Right kidney (tissue), 9 donors: ENCODE measurements at places on chromosomes 13 and 19.

DNA sequence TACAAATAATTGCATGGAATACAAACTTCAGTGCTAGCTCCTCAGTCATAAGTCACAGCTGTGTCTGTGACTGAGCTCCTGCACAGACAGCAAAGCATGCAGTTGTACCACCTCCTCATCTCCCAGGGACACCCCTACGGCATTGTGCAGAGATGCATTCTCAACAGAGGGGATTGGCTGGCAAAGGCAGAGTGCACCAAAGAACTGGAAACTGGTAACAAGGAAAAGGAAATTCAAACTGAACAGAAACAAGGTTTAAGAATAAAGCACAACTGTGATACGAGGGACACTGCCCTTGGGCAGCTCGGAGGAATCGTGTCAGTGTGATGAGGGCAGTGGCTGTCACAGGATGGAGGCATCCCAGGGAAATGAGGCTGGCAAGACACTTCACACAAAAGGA is 126.1 kb upstream of the SOX1 start:
- no peak for DNase-seq

- no peak for DNase-seq
Observed at GRCh38 chr19:7638802-7639465, 2.0 kb downstream of the STXBP2 start.

GRCh38 chr19:1424192-1424955 is 13.8 kb upstream of the RPS15 start:
- DNase-seq: peak; percentile 66

GRCh38 chr19:42330241-42330711 is 4.8 kb downstream of the MEGF8 start:
- DNase-seq: no peak

DNA sequence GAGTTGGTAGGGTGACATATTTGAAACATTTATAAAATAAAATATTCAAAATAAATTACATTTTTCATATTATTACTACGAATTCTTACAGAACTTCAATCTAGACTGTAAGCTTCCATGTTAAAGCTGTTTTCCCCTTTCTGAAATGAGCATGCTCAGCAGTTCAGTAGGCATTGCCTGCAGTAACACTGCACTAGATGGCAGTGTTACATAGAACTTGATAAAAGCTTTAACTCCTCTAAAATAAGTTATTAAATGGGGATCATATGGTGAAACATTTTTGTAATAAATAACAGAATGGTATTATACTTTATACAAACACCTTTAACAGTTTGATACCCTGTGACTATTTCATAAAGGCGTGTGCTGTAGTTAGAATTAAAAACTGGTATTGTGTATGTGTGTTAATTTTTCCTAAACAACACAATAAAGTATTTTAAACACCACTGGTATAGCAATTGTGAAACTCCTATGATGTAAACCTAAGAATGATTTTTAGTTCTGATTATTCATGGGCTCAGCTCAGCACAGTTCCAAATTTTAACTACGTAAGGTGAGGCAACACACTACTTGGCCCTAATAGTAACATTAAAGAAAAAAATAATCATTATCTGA is 11.6 kb upstream of the GPR18 start:
- DNase-seq: no peak

GRCh38 chr19:32220951-32221350 is 124.5 kb upstream of the ZNF507 start:
- DNase-seq: no peak

- DNase-seq: no peak
Observed at GRCh38 chr13:74061926-74062595, 72.1 kb downstream of the KLF12 start.

DNA sequence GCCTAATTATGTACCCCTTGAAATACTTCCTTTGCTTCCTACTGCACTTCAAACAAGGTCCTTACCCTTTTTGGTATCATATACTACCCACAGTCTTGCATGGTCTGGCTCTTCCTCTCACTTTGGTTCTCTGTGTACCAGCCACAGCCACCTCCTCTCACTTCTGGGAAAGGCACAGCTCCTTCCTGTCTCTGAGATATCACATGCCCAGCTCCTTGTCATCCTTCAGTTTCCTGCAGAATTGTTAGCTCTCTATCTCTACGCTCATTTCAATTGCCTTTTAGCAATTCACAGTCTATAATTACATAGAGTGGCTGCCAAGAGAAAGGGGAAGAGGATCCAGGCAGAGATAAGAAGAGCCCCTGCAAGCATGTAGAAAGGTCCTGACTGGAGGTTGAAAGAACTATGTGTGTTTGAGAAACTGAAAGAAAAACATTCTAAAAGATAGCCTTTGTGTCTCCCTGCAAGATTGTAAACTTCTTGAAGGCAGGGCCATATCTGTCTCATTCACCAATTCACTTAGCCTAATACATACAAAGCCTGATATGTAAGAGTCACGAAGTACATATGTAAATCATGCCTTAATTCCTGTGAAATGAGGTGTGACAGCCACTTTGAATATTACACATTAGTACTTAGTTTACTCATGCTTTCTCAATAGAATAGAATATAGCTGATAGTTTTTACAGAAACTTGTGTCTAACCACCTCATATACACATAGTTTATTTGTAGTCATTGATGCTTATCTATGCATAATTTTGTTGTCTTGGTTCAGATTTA is 933.1 kb downstream of the DIAPH3 start:
- no peak for DNase-seq

GRCh38 chr19:23971598-23971997 is 56.9 kb downstream of the ZNF726 start:
- DNase-seq: peak; percentile 25

DNA sequence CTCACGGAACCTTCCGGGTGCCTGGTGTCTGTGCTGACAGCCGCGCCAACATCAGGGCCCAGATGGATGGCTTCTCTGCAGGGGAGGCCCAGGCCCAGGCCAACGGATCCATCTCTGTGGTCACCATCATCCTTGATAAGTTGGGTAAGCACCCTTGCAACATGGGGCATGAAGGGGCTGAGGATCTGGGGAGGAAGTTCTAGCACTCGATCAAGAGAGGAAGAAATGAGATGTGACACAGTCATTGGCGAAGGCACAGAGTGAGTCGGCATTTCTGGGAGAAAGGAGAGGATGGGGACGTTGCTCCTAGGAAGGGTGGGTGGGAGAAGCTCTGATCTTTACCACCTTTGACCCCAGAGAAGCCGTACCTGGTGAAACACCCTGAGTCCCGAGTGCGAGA is 4.4 kb downstream of the CILP2 start:
- DNase-seq: no peak

- no peak for DNase-seq
Observed at GRCh38 chr19:50401605-50402450, 16.9 kb upstream of the SPIB start.

- no peak for DNase-seq
Observed at GRCh38 chr13:55000043-55000442, 1971.4 kb downstream of the OLFM4 start.

DNA sequence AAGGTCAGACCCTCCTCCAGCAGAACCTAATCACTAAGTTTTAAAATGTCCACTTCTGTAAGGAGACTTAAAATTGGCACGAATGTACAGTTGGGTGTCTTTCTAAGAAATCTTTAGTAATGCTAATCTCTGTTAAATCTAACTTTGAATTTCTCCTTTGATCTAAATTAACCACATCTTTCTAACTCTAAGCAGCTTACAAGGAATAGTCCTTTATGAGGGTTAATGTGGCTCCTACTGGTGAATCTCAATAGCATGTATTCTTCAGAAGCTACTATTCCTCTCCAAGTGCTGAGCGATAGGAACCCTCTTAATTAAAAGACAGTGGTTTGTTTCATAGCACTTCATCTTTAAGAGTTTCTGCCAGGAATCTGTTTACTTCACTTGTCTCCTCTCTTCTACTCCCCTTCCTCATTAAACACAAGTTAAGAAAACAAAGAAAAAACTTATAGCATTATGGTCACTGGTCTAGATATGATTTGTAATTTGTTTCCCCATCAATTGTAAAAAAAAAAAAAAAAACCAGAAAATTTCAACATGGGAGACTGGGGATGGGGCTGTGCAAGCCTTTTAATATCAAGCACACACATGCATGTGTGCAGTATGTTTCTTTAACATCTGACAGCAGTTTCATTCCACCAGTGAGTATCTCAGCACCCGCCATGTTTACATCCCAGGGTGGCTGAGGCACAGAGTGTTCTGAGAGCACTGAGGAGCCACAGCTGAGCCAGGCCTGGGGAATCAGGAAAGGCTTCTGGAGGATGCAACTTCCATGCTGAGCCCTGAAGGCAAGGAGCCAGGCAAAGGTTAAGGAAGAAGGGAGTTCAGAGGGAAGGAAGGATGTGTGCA is 57.7 kb downstream of the ATP7B start:
- DNase-seq: no peak

- DNase-seq: no peak
Observed at GRCh38 chr13:26007261-26008125, 44.3 kb downstream of the SHISA2 start.

DNA sequence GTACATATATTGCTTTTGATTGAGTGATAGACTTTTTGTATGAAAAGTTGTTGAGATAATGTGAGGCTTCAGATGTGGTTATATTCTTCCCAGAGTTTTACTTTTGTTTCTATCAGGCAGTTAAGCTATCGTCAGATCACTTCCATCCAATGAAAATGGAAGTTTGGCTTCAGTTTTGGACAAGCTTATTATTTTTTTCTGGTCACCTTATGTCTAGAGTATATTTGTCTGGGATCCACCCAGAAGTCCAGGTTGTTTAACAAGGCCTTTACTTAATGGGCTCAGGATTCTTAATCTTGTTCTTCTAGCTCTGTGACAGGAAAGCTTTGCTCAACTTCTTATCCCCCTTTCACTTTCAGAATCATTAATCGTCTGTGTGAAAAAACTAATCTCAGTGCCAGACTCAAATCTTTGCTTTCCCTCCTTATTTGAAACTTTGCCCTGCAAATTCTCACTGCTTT is 150.9 kb downstream of the PDS5B start:
- no peak for DNase-seq

GRCh38 chr19:38386300-38386970 is 1.4 kb downstream of the GGN start:
- peak; percentile 57 for DNase-seq

DNA sequence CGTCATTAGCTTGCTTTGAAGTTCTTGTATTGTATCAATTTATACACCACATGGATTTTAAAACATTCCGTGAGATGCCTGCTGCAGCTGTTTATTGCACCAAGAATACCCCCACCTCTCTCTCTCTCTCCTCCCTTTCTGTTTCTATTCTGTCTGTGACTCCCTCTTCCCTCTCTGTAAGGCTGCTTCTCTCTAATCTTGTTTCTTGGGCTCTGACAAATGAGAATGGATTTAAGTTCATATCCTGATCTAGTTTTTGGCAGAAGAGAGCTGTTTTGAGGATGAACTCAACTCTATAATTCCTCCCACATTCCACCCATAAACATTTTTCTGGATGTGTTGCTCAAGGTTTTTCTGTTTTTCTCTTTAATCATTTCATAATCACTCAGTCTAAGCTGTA is 144.3 kb upstream of the FRY start:
- DNase-seq: no peak

GRCh38 chr19:17156947-17157302 is 58.2 kb upstream of the USE1 start:
- no peak for DNase-seq

- no peak for DNase-seq
Observed at GRCh38 chr13:114077933-114078325, 54.5 kb downstream of the RASA3 start.

GRCh38 chr13:30880151-30880855 is 25.8 kb upstream of the MEDAG start:
- no peak for DNase-seq

- DNase-seq: peak; percentile 74
Observed at GRCh38 chr19:18745012-18745735, 45.9 kb downstream of the COMP start.

GRCh38 chr13:79212064-79212619 is 193.9 kb downstream of the RBM26 start:
- no peak for DNase-seq

GRCh38 chr19:14944456-14944855 is 3.2 kb downstream of the OR7C2 start:
- no peak for DNase-seq

- no peak for DNase-seq
Observed at GRCh38 chr19:36686365-36687213, 823 bp upstream of the ZNF567 start.

DNA sequence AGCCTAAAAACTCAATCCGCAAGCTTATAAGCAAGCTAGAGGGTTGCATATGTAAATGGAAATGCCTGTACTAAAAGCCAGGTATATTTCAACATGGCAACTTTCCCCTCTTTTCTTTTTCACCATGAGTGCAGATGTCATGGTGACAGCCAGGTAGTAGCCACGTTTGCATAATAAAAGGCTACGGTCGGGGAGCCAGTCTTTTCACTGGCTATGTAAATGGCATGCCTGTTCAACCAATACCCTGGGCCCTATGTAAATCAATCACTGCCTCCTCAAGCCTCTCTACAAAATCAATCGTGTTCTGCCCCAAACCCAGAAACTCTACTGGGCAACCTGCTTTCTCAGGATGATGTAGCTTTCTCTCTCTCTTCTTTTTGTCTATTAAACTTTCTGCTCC is 87.4 kb downstream of the ZNF100 start:
- no peak for DNase-seq

DNA sequence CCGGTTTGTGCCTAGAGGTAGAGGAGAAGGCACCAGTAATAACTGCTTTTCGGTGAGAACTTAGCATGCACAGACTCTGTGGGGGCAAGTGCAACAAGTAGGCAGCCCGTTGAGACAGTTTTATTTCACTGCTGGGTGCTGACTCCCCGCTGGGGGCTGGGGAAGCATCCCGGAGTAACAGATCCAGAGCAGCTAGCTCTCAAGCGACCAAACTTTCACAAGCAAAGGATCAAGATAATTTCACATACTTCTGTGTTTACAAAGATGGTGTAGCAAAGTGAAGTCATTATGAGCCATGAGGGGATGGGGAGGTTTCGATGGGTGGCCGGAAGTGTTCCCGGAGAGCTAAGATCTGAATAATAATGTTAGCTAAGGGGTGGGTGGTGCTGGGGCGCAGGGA is 2.8 kb downstream of the NACC1 start:
- DNase-seq: no peak

GRCh38 chr19:23254141-23254910 is 4.1 kb upstream of the ZNF724 start:
- DNase-seq: no peak

DNA sequence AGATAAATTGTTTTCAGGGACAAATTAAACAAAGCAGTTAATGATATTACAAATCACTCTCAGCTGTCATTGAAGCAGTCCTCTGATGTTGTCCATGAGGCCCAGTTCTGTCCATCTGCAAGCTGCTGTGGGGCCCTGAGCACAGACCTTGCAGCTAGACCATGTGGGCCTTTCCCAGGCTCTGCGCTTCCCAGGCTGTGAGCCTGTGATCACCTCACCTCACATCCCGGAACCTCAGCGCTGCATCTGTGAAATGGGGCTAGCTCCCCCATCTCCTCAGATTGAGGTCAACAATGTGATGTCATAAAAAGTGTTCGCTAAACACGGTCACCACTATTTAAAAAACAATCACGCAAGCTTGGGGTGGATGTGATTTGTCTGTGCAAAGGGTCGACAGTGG is 51.9 kb upstream of the UQCRFS1 start:
- DNase-seq: no peak

DNA sequence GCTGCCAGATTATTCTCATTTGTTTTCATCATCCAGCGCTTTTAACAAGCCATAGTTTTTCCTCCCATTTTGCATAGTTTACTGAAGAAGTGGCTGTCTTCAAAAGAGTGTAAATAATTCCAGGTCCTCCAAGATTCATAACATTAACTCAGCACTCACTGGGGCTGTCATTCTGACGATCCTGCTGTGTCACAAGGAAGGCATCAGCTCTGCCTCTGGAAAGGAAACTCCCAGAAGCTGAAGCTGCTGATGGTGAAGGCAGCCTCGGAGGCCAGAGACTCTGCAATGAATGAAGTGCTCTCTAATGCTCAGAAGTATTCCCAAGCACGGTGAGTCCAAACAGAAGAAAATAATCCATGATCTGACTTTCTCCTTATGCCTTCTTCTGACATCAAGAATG is 60.0 kb downstream of the FLT1 start:
- DNase-seq: no peak
